Suprapubic skin (tissue), 4 donors: ENCODE measurements at places on chromosomes 3 and 15. TPM values are rescaled to one million over a fixed set of nuclear protein-coding genes. Genes with fewer than 3 reads are reported as not detected.

Gene DLG1
- 99.8 TPM for total RNA-seq

Gene ISL2
- not detected for total RNA-seq

Gene SH2D7
- total RNA-seq = not detected

Gene GOLGA6L7
- total RNA-seq = not detected

Gene ECE2
- total RNA-seq = not detected

Gene SLC12A1
- not detected for total RNA-seq

DNA sequence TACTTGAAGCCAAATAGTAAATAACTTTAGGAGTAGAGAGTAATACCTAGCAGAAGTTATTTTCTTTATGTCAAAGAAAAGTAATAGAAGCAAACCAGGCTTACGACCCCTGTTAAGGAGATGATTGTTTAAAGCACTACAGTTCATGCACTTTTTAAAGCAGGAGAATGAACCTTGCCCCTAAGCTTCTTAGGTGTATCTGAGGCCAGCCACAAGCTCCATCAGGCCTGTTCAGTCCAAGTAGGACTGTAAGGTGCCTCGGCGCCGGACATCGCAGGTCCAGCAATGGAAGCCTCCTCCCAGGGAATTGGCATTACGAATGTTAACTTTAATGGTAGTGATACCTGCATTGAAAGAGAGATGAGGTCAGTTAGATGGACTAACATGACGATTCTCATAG, 16.5 kb downstream of the GATM start:
- no peak for DNase-seq

GRCh38 chr3:13540297-13540995, 8.5 kb upstream of the FBLN2 start:
- no peak for DNase-seq

- no peak for DNase-seq
Measured at GRCh38 chr3:16888785-16889607, 4.2 kb downstream of the PLCL2 start.

DNA sequence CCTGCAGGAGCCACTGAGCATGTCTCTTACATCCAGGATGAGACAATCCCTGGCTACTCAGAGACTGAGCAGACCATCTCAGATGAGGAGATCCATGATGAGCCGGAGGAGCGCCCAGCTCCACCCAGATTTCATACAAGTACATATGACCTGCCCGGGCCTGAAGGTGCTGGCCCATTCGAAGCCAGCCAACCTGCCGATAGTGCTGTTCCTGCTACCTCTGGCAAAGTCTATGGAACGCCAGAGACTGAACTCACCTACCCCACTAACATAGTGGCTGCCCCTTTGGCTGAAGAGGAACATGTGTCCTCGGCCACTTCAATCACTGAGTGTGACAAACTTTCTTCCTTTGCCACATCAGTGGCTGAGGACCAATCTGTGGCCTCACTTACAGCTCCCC, 6.2 kb downstream of the MAP1A start:
- no peak for DNase-seq

GRCh38 chr3:99925584-99926230, 108.0 kb downstream of the CMSS1 start:
- DNase-seq = no peak

DNA sequence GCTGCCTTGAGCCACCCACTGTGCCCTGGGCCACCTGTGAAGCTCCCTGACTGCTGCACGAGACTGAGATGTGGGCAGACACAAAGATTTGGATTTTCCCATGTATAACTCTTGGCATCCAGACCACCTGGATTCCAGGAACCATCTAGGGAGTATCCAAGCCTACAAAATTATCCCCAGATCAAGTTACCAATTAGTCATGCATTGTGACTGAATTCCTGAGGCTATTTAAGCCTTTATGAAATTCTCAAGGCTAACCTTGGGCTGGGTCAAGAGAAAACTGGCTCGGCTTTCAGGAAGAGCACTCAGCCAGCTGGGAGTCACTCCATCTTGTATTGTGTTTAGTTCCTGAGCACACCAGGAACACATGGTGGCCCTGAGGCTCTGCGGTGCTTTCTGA, 13.3 kb upstream of the ATP13A5 start:
- DNase-seq = no peak

- no peak for DNase-seq
Measured at GRCh38 chr3:61172684-61173083, 78.6 kb downstream of the FHIT start.

DNA sequence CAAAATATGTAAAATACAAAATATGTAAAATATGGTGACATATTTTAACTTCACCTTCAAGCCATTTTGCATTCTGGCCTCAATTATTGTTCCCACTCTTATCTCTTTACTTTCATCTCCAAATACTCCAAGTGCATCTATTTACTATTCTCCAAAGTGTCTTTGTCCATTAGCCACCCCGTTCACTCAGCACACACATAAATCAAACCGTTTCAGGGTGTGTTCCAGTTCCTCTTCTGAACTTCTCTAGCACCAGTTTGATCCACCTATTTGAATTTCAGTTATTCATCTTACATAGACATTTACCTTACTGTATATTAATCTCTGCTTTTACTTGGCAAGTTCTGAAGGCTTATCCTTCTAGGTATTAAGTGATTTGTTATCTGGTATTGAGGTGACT, 45.1 kb downstream of the SGO1 start:
- no peak for DNase-seq

DNA sequence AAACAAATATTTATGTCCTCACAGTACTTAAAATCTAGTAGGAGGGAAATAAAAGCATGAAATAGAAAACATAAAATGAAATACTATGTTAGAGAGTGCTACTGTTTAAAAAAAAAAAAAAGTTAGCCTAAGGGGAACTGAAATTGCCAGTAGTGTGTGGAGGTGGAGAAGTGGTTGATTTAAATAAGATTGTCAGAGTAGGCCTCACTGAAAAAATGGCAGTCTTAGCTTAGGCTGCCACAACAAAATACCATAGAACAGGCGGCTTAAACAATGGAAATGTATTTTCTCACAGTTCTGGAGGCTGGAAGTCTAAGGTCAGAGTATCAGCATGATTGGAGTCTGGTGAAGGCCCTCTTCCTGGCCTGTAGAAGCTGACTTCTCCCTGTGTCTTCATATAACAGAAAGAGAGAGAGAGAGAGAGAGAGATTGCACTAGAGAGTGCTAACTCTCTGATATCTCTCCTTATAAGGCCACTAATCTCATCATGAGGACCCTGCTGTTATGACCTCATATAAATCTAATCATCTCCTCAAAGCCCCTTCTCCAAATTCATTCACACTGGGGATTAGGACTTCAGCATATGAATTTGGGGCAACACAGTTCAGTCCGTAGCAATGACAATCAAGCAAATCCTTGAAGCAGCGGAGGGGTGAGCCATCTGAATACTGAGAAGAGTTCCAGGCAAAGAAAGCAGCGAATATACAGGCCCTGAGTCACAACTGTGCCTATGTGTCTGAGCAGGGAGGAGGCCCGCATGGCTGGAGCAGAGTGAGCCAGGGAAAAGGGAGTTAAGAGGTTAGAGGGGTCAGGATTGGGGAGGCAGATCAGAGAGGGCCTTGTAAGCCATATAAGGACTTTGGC, 23.6 kb upstream of the LRRC34 start:
- no peak for DNase-seq

- DNase-seq = no peak
Measured at GRCh38 chr15:101494251-101494796, 4.8 kb upstream of the PCSK6 start.

GRCh38 chr3:151499168-151499567, 38.3 kb upstream of the IGSF10 start:
- DNase-seq = no peak

DNA sequence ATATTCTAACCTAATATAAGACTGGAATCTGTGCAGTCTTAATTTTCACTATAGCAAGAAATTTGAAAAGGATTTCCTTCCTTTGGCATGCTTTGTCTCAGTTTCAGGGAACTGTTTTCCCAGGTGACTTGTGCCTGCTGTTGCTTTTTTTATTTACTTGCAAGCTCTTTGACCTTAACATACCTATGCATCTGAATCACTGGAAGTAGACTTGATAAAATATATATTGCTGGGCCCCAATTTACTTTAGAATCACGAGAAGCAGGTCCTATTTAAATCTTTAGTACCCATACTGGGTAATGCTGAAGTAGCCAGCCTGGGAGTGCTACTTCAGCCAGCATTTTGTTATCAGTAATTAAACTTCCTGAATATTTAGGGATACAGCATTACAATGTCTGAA, 257.9 kb upstream of the ALCAM start:
- no peak for DNase-seq

DNA sequence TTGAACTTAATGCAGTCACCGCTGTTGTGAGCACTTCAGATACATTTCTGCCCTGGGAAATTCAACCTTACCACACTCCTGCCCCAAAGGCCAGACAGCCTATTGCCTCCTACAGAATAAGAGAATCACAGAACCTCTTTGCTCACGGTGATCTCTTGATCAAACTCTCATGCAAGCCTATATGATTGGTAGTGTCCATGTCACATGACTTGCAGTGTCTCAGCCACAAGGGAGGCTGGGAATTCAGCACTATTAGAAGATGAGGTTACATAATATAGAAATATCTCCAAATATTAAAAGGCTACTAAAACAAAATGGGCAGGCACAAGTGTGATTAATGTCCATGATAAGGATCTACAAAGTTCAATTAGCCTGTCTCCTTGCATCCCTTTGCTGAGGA, 3.8 kb upstream of the PCOLCE2 start:
- no peak for DNase-seq

GRCh38 chr3:182671942-182672341, 121.4 kb upstream of the ATP11B start:
- no peak for DNase-seq

DNA sequence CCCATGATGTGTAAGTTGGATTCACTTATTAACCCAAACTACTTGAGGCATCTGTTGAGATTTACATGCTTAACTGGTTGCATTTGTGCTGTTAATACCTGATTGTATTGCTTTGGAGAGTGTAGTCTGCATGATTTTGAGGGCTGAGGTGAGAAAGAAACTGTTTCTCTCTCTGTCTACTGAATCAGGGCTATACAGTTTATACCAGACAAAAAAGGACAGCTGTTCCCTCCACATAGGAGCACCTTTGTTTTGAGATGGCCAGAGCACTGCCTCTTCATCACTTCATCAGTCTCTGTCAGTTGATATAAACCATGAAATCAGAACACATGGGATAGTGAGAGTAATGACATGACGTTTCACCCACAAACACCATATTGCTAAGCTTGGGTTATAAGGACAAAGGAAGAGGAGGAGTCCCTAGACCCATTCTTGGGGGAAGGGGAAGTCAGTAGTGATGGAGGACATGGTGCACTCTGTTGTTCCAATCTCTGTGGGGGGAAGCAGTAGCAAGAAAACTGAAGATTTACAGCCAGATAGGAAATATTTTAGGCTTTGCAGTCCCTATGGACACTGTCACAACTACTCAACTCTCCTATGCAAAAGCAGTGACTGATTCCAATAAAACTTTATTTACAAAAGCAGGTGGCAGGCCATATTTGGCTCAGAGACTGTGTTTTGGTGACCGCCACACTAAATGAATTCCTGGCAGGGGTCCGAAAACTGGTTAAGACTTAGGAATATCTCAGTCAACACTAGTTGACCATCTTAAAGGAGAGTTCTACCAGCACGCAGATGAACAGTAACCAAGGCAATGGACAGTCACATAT, 123.9 kb upstream of the NR2E3 start:
- no peak for DNase-seq

DNA sequence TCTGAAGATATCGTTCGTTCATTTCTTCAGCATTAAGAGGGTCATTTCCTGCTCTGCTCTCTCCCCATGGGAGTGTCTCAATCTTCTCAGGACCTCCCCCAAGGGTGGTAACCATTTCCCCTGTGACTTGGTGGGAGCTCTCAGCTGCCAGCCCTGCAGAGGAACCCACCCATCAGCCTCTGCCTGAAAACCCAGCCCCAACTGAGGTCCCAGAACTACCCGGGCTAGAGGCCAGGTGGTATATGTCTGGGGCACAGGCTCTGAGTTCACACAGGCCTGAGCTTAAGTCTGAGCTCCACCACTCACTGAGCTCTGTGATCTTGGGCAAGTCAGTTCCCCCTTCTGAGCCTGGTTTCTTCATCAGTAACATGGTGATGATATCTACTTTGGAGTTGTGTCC, 10.0 kb upstream of the ATP2B2 start:
- peak; percentile 63 for DNase-seq

DNA sequence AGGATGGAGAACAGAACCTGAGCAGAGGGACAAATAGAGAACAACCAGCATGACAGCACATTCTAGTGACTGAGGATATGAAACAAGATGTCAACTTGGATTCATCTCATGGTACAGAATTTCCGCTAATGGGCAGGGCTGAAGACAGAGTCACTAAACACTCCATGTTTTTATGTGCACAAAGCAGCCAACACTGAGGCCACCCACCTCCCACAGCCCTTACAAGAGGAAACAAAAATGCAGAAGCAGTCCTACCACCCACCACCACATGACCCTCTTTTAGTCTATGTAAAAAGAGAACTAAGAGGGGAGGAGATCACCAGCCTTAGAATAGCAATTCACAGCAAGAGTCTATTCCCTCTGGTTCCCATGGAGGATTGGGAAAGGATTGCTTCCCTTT, 131.4 kb upstream of the UBE2E2 start:
- no peak for DNase-seq

GRCh38 chr3:14689247-14689980, 14.5 kb downstream of the C3orf20 start:
- DNase-seq = no peak

DNA sequence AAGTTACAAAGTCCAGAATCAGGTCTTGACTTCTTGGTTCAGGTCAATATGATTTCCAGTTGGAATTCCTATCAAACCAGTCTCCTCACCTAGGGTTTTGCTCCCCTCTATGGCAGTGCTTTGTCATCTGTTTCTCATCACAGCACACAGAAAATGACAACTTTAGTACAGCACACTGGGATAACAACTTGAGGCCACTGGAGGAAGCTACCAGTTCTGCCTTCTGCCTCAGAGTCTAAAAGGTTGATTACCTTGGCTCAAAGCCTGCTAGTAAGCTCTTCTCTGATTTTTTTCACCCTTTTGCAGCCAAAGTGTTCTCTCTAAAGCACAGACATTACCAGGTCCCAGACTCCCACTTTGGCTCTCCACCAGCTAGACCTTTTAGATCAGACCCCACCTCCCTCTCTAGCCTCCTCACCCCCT, 24.8 kb upstream of the TRIM59 start:
- DNase-seq = no peak

- DNase-seq = no peak
Measured at GRCh38 chr3:187735383-187735782, 9.9 kb downstream of the BCL6 start.

- no peak for DNase-seq
Measured at GRCh38 chr3:143885780-143886427, 37.6 kb upstream of the SLC9A9 start.
